ENCODE measurements at places on chromosomes 2 and 18.
A peak's percentile ranks its signal among the peaks of the same experiment; 100 is the strongest.

GRCh38 chr2:231394211-231395141 is 1.0 kb upstream of the B3GNT7 start:
- DNase-seq = no peak

- DNase-seq = no peak
Observed at GRCh38 chr2:114128263-114128662, 238.4 kb downstream of the ACTR3 start.

DNA sequence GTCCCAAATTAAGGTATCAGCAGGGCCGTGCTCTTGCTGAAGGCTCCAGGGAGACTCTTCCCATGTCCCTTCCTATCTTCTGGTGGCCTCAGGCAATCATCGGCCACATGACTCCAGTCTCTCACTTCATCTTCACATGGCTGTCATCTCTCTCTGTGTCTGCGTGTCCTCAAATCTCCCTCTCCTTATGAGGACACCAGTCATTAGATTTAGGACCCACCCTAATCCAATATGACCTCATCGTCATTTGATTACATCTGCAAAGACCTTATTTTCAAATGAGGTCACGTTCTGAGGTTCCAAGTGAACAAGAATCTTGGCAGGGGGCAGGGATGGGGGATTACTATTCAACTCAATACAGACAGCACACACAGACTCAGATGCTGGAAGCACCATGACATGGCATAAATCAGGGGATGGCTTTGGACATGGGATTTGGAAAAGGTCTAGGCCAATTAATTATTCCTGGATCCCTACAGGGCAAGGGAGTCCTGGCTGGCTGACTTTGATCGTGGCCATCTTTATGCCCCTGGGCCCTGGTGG is 210.0 kb upstream of the SKOR2 start:
- no peak for DNase-seq

- no peak for DNase-seq
Observed at GRCh38 chr2:227192491-227192890, 28.1 kb downstream of the COL4A3 start.

- no peak for DNase-seq
Observed at GRCh38 chr18:44954257-44954656, 273.6 kb downstream of the SETBP1 start.

DNA sequence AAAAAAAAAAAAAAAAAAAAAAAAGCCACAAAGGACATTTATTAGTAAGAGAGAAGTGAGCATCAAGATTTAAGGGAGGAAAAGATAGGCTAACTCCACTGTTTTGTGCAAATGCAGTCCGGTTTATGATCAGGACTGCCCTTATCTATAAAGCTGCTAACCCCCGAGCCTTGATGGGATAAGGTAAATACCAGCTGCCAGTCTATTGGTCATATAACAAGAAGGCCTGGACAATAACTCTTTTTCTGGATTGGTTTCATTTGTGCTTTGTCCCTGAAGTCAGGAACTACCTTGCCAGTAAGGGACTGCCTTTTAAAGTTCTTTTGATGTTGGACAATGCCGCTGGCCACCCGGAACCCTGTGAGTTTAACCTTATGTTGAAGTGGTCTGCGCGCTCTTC is 15.4 kb downstream of the PTPN4 start:
- no peak for DNase-seq

GRCh38 chr2:98479959-98480524 is 35.4 kb downstream of the INPP4A start:
- DNase-seq = no peak

- DNase-seq = no peak
Observed at GRCh38 chr18:8734496-8734895, 29.1 kb downstream of the MTCL1 start.

DNA sequence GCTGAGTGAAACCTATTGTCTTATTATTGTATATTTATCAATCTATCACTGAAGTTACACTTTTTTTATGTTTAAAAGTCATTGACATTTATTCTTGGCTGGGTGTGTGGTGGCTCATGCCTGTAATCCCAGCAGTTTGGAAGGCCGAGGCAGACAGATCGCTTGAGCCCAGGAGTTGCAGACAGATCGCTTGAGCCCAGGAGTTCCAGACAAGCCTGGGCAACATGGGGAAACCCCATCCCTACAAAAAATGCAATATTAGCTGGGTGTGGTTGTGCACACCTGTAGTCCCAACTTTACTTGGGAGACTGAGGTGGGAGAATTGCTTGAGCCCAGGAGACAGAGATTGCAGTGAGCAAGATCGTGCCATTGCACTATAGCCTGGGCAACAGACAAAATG is 97.8 kb downstream of the EPC2 start:
- no peak for DNase-seq

DNA sequence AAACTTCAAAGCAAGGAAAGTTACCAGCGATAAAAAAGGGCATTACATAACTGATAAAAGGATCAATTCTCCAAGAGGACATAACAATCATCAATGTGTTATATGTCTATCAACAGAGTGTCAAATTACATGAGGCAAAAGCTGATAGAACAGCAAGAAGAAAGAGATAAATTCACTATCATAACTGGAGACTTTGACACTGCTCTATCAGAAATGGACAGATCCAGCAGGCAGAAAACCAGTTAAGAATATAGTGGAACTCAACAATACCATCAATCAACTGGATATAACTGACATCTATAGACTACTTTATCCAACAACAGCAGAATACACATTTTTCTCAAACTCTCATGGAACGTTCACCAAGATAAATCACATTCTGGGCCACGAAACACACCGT is 65.0 kb downstream of the ROCK2 start:
- no peak for DNase-seq

GRCh38 chr2:215705771-215706361 is 270.0 kb upstream of the FN1 start:
- DNase-seq = no peak

- no peak for DNase-seq
Observed at GRCh38 chr2:232860593-232861241, 9.3 kb upstream of the SNORC start.

DNA sequence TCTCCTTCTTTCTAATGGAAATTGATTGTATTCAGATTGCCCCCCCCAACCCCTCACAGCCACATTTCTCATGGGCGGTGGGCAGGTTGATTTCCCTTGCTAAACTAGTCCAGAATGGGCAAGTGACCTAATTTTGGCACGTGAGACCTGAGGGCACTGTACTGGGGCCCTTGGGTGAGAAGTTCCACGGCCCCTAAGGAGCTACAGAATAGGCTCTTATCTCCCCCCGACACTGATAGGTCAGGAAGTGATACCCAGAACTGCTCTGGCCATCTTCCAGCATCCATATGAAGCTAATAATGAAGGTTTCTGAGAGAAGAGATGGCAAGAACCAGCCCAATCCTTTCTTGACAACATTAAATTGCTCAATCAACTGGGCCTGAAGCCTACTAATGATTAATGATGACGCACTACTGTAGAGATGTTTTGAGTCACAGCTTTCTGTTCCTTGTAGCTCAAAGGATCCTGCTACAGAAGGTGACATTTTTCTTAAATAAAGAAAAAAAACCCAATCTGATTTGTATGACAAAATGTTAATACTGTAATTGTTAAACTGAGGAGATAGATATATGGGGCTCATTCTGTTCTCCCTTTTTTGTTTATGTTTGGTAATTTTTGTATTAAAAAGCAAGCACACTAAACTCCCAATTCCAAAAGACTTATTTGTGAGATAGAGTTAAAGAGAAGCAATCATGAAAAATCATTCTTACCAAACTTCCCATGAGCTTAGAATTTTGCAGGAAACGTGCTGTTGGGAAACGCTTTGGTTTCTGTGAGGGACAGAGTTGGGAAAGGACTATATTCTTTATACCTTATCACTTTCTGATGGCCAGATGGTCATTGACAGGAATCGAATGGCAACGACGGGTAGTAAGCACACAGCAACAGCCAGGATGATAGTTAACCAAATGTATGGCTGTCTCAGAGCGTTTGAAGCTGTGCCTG is 28.2 kb upstream of the NARS1 start:
- no peak for DNase-seq

DNA sequence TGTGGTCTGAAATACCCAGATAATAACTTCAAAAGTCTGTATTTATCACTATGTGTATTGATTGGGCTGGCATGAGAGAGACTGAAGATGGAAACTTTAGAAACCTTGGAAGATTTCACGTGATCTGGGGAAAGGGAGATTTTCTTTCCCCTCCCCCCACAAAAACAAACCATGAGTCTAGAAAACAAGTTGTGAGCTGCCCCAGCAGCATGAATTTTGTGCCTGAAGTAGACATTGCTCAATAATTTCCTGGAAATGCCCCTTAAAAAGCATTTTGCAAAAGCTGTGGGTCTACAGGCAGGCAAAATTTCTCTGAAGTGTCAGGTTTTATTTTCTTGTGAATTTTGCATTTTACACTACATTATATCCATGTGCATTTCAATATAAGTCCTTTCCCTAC is 101.8 kb downstream of the ETAA1 start:
- no peak for DNase-seq

DNA sequence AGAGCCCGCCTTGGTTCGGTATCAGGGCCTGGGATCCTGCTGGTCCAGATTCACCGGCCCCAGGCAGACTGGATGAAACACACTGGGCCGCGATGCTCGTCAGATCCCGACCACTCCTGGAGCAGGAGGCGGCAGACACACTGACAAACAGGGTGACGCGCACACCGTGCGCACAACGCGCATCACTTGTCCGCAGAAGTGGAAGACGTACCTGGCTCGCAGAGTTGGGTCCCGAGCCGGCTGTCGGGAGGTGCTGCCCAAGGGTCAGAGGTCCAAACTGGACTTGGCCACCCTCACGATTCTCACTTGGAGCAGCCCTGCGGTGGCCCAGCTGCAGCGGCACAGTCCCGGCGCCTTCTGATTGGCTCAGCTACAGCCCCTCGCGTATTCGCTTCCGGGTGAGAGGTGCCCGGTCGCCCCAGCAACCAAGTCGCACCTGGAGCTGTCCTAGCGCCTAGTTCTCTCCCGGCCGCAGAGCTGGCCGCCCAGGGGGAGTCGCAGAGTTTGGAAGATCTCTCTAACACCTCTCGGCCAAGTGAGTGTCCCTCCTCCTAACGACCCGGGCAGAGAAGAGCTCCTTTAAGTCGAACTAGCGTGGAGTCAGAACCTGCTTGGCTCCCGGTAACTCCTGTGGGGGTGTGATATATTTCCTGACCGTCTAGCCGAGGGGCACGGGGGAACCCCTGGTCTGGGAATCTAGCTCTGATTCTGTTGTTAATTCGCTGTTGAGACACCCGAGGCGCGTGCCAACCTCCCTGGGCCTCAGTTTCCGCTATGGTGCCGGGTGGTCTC is at the start of the genes DHX57 and MORN2:
Gene DHX57 (minus strand): TSS at position 359 of the 792 bp plus-strand sequence. CDS start 7,529 bp downstream, outside the sequence.
Gene MORN2 (plus strand): TSS at position 401 of the 792 bp plus-strand sequence.
- DNase-seq = peak; percentile 58

- no peak for DNase-seq
Observed at GRCh38 chr2:135586148-135586547, 54.9 kb downstream of the R3HDM1 start.

DNA sequence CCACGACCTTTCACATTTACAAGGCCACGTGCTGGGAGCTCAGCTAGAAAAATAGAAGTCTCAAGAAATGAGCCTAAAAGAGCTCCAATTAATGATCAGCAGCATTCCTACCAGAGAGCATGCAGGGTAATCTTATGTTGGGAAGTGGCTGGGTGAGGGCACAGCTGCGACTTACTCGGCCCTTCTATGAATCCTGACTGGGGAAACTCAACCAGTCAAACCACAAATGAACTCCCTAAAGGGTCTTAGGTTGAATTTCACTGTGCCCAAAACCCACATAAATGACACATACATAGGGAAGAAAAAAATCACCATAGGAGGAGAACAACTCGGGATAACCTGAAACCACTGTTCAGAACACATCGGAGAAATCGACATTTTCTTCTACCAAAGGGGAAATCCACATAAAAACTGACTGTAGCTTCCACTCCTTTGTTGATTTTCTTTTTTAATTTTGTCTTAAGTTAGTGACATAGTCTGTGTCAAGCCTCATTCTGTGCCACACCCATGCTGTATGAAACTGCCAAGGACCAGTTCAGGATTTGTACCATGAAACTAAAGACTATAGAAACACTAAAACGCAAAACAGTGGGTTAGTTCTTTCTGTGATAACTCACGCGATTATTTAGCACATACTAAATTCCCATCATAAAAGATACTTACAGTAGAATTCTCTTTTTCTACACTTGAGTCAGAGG is 54.7 kb downstream of the UXS1 start:
- no peak for DNase-seq

DNA sequence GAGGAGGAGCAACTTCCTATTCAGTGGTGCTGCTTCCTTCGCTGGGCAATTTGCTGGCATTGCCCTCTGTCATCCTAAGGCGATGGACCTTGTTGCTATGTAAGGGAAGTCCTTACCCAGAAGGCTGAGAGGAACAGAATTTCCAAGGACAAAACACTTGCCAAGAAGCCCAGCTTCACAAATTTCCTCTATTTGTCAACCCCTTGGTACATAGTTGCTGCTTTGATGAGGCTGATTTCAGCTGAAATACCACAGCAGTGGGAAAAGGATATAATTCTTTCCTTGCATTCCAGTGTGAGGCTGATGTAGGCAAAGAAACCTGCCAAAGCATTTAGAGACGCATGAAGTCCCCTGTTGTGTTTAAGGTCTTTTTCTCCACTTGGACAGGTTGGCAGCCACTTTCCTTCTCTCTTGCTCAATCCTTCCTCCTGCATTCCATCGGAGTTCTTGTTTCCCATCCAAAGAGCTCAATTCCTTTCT is 16.4 kb upstream of the ST3GAL5 start:
- no peak for DNase-seq

- DNase-seq = no peak
Observed at GRCh38 chr2:71897137-71897480, 250.6 kb downstream of the CYP26B1 start.

DNA sequence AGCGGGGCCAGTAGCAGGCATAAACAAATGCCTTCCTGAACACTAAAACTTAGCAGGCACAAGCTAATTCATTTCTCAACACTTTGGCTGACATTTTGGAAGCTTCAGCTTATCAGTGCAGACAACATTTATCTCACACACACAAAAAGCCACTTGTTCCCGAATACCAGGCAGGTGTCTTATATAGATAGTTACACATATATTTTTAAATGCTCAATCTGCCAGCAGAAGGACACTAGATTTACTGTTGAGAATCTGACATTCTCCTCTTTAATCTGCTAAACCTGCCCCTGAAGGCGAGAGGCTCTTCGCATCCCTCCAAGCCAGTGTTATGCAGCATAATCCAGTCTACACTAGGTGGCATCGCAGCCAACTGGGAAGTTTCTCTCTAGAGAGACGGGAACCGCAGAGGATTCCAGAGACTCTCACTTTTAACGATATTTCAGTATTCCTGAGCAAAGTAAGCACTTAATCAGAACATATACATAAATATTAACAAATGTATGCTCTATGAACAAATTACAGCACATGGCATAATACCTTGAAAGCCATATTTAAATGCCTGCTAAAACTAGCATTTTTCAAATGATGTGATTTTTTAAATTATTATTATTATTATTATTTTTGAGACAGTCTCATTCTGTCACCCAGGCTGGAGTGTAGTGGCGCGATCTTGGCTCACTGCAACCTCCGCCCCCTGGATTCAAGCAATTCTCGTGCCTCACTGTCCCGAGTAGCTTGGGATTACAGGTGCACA is 90.2 kb upstream of the SCG2 start:
- no peak for DNase-seq

DNA sequence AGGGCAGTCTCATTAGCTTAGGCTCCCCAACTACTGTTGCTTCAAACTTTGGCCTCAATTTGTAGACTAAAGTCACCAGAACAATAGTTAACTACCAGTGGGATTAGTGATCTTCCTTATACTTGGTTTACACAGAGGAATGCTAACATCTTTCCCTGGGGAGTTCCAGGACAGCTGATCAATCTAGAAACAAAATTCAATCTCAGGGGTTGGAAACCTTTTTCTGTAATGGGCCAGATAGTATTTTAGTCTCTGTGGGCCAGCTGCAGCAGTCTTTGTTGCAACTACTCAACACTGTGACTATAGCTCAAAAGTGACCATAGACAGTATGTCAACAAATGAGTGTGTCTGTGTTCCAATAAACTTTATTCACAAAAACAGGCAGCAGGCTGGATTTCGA is 85.7 kb downstream of the METTL8 start:
- no peak for DNase-seq

All from progenitor cell of endocrine pancreas (in vitro differentiated cells).